GM06990 (cell line): ENCODE measurements at places on chromosomes 3 and 15.

DNA sequence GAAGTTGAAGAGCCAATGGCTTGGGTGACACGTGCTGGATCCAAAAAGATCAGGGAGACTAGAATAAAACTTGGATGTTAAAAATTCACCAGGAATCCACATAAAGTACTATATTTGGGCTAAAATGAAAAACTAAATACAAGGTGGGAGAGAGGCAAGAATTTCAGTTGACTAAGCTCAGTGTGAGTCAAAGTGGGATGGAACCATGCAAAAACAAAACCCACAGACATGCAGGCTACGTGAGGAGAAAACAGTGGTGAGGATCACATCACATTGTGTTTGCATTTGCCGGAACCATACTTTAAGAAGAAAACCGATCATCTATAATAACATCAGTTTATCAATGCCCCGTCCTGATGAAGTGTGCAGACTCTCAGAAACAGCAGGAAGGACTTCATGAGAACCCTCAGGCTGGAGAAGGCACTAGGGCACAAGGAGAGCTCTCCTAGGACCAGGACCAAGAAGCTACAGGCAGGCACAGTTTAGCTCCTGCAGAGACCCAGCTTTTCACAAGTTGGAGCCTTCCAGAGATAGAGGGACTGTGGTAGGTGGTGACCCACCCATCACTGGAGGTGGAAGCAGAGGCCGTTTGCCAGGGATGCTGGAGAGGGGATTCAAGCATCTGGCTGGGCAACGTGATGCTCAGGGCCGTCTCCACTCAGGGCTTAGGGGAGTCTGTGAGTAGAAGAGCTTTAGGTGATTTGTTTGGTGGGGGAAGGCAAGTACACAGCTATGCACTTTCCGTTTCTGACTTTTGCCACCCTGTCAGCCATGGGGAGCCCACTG, 29.0 kb upstream of the NR2E3 start:
- DNase-seq: no peak

DNA sequence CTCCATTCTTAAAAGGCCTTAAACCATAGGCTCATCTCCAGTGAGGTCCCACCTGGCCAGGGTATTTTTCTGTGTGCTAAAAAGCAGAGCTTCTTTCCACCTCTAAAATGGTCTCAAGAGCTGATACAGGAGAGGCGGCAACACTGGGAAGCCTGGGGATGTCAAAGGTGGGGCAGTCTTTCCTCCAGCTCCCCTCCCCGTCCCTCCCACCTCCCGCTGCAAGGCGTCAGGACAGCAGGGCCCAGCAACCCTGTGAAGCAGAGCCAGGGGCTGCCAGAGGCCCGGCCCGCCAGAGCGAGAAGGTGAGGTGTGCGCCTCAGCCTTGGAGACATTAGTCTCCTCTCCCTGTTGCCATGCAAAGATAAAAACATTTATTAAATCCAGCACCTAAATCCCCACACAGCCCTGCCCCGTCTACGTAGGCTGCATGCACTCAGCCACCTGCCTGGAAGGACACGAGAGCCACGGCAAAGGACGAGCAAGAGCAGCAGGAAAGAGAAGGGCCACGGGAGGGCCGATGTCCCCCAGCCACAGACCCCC, 75.6 kb downstream of the FAM174B start:
- no peak for DNase-seq

GRCh38 chr15:41900526-41901380, 6.9 kb upstream of the SPTBN5 start:
- DNase-seq: no peak

DNA sequence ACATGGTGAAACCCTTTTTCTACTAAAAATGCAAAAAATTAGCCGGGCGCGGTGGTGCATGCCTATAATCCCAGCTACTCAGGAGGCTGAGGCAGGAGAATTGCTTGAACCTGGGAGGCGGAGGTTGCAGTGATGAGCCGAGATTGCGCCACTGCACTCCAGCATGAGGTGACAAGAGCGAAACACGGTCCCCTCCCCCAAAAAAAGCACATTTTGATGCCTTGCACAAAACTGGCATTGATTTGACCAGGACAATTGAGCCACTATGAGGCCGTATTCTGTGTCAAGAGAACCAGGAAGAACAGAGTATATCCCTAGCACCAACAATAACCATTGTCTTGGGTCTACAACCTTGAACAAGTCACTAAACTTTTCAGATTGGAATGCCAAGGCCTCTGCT, 50.6 kb downstream of the SH3BP5 start:
- no peak for DNase-seq

- DNase-seq: peak; percentile 73
Measured at GRCh38 chr15:31328428-31328968, 1.9 kb downstream of the KLF13 start.

- DNase-seq: no peak
Measured at GRCh38 chr3:141083226-141083625, 32.1 kb downstream of the SPSB4 start.

DNA sequence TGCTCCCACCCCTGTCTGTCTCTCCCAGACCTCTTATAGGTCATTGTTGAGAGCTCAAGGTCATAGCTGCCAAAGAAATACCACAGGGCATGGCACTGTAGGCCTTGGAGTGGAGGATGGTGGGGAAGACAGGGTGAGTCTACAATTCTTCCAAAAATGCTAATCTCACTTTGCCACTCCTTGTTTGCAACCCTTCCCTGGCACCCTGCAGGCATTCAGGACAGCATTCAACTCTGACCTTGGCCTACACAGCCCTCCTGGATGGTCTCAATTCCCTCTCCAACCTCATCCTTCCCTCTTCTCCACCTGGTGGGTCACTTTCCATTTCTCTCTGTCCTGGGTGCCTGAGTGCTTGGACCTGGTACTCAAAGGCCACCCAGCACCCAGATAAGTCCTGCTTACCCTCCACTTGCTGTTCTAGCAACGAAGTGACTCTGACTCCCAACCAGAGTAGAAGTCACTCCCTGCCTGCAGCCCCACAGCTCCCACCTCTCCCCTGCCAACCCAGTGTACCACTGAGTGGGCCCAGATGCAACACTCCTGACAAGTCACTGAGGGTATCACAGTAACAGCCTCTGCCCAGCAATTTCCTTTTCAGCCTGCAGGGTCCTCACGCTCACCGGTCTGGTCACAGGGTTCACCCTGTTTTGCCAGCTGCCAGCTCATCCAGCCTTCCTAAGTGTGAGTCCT, 36.6 kb downstream of the AMOTL2 start:
- DNase-seq: no peak

DNA sequence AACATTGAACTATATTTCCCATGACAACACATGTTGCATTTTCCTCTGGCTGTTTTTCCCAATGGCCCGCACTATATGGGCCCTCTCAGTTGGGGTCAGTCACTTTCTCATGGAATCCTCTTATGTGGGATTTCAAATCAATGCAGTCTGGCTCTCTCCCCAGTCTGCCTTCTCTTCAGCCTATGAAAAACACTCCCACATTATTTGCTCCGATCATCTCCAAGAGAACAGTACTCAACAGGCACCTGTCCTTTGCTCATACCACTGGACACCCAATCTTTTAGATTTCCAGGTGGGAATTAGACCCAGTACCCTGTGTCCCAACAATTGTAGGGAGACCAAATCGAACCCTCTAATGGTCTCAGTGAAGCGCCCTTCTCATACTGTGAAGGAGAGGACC, 251.3 kb downstream of the THSD4 start:
- no peak for DNase-seq

DNA sequence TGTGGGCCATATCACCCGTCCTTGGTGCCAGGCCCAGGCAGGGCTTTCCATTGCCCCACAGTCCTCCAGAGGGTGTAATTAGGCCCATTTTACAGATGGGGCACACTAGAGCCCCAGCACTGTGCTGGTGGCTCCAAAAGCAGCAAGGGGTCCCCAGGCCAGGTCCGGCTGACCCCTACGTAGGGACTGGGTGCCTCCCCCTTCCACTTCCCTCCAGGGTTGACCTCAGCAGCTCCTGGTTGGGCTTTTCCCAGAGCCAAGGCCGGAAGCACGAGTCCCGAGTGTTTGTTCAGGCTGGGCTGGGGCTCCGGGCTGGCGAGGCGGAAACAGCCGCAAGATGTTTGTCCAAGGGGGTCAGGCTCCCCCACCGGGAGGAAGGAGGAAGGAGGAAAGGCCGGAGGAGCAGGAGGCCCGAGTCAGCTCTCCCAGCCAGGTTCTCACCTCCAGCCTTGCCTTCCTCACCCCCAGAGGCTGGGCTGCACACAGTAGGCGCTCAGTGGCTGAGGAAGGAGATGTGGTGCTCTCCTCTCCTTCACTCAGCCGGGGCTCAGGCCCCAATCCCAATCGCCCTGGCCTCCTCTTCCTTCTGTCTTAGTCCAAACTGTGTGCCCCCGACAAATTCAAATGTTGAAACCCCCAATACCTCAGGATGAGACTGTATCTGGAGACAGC, 17.1 kb upstream of the PLXND1 start:
- no peak for DNase-seq

DNA sequence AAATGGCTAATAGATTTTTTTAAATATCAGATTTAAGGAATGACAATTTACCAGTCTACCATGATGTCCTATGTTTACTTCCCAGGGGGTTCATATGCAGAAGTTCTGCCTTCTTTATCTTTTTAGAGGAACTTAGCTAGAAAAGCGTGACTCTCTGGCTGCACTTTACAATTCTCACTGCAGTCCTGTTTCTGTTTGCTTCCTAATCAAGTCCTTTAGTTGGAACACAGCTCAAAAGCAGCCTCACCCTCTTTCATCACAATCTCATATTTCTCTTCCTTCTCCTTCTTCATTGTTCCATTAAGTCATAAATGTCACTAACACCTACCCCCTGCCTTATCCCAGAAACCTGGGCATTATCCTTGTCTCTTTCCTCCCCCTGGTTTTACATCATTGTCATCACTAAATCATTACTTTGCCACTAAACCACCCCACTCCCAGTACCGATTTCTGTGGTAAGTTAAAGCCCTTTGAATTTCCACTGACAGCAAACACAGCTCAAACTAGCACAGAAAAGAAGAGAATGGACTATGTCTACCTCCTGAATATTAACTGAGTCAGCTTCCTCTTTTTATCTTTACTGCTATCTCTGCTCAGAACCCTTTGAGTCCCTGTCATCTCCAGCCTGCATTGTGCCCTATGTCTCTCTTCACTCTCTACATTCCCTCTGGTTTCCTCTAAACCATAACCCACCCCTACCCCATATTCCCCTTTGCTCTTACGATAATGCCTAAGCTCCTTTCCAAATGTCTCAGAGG, 13.8 kb upstream of the PPP4R2 start:
- DNase-seq: no peak

GRCh38 chr3:43894176-43895049, 203.7 kb downstream of the ABHD5 start:
- peak; percentile 83 for DNase-seq

- no peak for DNase-seq
Measured at GRCh38 chr3:123373474-123373987, 75.4 kb downstream of the ADCY5 start.

DNA sequence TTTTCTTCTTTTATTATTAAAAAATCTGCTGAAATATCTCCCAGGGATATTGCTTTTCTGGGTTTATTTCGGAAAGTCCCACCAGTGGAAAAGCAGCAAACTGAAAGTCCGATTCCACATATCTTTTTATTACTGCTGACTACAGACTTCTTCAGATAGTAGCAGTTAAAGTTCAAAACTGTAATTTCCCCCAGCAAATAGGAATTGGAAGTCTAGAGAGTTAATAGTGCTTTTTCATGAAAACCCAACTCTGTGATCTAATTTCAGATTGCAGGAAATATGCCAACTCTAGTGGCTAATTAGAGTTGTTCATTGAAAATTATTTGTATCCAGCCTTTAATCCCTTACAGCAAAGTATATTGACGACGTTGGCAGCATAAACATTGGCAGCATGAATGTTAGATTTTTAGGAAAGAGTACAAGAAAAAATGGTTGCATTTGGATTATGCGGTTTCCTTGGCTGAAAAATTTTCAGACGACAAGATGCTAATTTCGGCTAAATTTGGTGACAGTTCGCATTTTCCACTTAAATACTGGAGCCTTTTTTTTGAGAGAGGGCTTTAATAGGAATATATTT, 472.9 kb upstream of the CBLB start:
- DNase-seq: no peak

DNA sequence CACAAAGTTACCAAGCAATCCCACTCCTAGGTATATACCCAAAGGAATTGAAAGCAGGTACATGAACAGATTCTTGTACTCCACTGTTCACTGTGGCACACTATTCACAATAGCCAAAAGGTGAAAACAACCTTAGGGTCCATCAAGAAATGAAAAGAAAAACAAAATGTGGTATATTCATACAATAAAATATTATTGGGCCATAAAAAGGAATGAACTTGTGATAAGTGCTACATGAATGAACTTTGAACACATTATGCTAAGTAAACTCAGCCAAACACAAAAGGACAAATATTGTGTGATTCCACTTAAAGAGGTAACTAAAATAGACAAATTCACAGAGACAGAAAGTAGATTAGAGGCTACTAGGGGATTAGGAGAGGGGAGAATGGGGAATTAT, 55.2 kb upstream of the IMPG2 start:
- DNase-seq: no peak

- DNase-seq: peak; percentile 72
Measured at GRCh38 chr3:134904241-134904771, 109.2 kb downstream of the EPHB1 start.

DNA sequence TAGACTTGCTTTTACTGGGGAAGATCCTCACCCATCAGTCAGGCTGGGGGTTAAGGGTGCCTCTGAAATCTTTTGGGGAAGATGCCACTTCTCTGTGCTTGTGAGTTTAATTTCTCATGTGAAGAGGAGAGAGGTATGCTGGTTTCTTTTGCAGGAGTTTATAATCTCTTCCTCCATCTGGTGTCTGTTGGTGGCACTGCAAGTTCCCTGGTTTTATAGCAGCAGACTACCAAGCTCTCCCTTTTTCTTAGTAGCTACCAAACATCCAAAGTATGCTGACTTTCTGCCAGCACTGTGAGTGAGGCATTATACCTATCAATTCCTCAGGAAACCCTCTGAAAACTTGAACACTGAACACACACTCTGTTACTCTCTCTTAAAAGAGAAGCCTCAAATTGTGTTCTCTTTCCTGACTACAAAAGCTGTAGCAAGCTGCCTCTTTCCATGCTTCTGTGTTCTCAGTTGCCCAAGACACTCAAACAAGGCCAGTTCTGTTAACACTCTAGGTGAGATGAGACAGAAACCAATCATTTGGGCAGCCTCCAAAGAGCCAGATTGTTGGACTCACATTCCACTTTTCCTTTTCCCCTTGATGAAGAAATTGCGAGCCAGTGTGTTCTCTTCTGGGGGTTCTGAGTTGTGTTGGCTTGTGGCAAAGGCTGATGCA, 299.5 kb downstream of the GAP43 start:
- no peak for DNase-seq

GRCh38 chr15:79962178-79962577, 8.8 kb downstream of the BCL2A1 start:
- peak; percentile 69 for DNase-seq

- DNase-seq: no peak
Measured at GRCh38 chr15:52745326-52746161, 44.6 kb downstream of the ONECUT1 start.
